SJSA1 (cell line): ENCODE measurements at places on chromosomes 3 and 15. TPM values are rescaled to one million over a fixed set of nuclear protein-coding genes. Genes with fewer than 3 reads are reported as not detected.

DNA sequence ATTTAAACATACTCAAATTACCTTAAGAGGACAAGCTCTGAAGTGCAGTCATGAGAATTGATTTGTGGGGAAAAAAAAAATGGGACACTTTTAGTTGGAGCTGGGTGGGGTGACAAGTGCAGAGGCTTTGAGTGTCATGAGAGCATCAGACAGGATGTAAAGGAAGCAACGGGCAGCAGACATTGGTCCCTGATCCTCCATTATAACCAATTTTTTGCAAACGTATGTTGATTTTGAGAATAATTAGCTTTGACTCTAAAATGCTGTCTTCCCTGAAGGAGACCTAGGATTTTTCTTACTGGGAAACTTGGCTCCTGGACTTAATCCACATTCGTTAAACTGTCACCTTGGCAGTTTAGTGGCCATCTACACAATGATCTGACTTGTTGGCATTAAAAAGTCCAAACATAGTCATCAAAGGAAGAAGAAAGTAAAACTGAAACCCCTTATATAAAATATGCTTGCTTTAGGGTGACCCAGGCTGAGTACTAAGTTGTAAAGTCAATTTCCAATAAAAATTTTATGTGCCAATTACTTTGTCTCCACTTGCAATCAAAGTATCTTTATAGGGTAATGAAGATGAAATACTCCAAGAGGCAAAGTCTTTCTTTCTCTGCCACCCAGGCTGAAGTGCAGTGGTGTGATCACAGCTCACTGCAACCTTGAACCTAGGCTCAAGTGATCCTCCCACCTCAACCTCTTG lies 45.6 kb downstream of the BCL2L10 start:
- H3K27me3 ChIP-seq, result no peaks in the 10 kb centered on the region
- no peaks in the 10 kb centered on the region for H3K4me1 ChIP-seq
- H3K36me3 ChIP-seq, result peaks cover 29% of the 10 kb centered on the region
- no peak for DNase-seq
- H3K4me3 ChIP-seq, result no peak overlapping the region

DNA sequence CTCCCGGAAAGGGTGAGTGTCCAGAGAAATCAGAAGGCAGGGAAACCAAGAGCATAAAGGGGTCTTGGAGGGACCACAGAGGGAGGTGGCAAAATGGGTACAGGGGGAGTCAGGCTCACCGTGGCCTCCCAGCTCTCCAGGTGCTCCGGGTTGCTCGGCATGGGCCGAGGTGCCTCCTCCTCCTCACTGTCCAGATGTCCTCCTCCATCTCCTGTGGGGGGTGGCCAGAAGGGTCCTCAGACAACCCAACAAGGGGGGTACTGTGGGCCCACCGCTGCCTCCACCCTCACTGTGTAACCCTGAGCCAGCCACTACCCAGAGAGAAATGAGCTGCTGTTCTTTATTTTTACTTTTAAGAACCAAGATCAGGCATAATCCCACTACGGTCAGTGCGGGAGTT lies 30.4 kb upstream of the OR4F6 start:
- DNase-seq, result no peak
- H3K4me1 ChIP-seq, result no peaks in the 10 kb centered on the region
- no peaks in the 10 kb centered on the region for H3K27me3 ChIP-seq
- H3K27ac ChIP-seq, result no peak overlapping the region
- H3K4me3 ChIP-seq, result no peak overlapping the region

Gene NCBP2
- total RNA-seq, result 44.8 and 44.9 TPM in 2 replicates

- no peak for DNase-seq
- no peak overlapping the region for H3K27ac ChIP-seq
- no peak overlapping the region for H3K4me3 ChIP-seq
- H3K36me3 ChIP-seq, result peaks cover 33% of the 10 kb centered on the region
Measured at GRCh38 chr3:64098670-64099069, 75.4 kb upstream of the PSMD6 start.

Gene ST8SIA2
- total RNA-seq, result 3.9 and 5.7 TPM in 2 replicates

GRCh38 chr3:26587571-26587970 lies 35.0 kb upstream of the LRRC3B start:
- no peaks in the 10 kb centered on the region for H3K36me3 ChIP-seq
- no peak overlapping the region for H3K27ac ChIP-seq
- H3K4me1 ChIP-seq, result no peaks in the 10 kb centered on the region
- no peak overlapping the region for H3K4me3 ChIP-seq
- no peak for DNase-seq

Gene CORO2B
- not detected in 2 replicates for total RNA-seq

Gene NAA80
- 0.47 and 2.2 TPM in 2 replicates for total RNA-seq

Gene C2CD4B
- not detected in 2 replicates for total RNA-seq

DNA sequence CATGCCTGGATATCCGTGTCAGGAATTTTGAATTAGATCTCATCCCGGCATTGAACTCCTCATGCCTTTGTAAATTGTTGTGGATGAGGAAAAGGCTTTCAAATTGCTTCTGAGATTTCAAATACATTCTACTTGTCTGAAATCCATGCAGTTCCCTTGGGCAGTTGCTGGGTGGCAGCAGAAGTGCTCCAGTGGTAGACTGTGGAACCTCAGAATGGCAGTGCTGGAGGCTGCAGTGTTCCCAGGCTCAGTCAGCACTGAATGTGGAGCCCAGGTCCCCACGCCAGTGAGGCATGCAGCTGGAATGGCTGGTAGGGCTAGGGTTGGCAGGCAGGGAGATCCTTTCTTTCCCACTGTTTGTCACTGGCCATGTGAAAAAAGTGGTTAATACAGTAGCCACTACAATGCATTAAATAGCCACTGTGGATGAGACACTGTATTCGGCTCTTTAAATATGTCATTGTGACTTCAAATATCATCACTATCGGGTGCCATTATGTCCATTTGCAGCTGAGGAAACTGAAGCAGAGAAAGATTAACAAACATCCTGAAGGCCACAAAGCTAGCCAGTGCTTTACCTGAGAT lies 98.6 kb downstream of the TPRG1 start:
- H3K36me3 ChIP-seq, result no peaks in the 10 kb centered on the region
- peaks cover 3% of the 10 kb centered on the region; the same call in 1 of the 2 replicates for H3K4me1 ChIP-seq
- H3K27ac ChIP-seq, result no peak overlapping the region

DNA sequence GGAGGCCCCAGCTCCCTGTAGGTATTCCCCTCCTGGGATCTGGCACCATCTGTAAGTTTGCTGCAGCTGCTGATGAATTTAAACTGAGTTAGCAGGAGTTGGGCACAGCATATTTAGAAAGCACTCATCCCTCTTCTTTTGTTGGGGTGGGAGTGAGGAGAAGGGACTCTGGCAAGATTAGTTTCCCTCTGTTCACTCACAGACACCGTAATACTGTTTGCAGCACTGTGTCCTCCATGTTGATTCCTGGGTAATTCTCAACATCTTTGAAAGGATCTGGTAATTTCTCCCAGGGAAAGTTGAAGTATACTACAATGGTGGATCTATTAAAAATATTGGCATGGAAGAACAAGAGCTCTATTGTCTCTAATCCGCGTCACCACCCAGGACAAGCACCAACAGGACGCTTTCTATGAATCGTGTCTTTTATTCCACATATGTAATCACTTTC lies 173.3 kb downstream of the RBMS3 start:
- no peaks in the 10 kb centered on the region for H3K27me3 ChIP-seq
- H3K36me3 ChIP-seq, result no peaks in the 10 kb centered on the region; the same call in 1 of the 2 replicates
- H3K4me3 ChIP-seq, result no peak overlapping the region
- H3K27ac ChIP-seq, result no peak overlapping the region
- no peaks in the 10 kb centered on the region for H3K4me1 ChIP-seq

Gene DPH3
- 12.6 and 25.0 TPM in 2 replicates for total RNA-seq

DNA sequence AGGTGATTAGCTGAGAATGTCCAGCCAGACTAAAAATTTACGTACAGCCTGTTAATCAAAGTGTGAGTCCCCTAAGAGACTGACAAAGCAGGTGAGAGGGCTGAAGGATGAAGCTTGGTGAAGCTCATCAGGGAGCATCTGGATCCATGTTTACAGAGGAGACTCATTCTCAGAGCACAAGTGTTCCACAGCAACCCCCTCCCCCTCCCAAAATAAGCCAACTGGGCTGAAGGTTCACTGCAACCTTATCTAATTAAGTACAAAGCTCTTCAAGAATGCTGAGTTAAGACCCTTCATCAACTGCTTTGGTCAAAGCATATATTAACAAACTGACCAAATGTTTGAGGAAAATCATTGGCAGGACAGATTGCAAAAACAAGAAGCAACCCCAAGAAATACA lies 262.6 kb upstream of the ZNF385D start:
- H3K36me3 ChIP-seq, result no peaks in the 10 kb centered on the region
- H3K27ac ChIP-seq, result no peak overlapping the region
- no peaks in the 10 kb centered on the region for H3K27me3 ChIP-seq
- H3K4me1 ChIP-seq, result no peaks in the 10 kb centered on the region
- no peak overlapping the region for H3K4me3 ChIP-seq

GRCh38 chr15:73957785-73958184 lies 31.5 kb downstream of the LOXL1 start:
- peaks cover 49% of the 10 kb centered on the region for H3K4me1 ChIP-seq
- DNase-seq, result no peak
- no peak overlapping the region for H3K27ac ChIP-seq
- H3K27me3 ChIP-seq, result no peaks in the 10 kb centered on the region

- no peak for DNase-seq
- H3K4me1 ChIP-seq, result no peaks in the 10 kb centered on the region
- no peak overlapping the region for H3K4me3 ChIP-seq
- no peaks in the 10 kb centered on the region; the same call in 1 of the 2 replicates for H3K27me3 ChIP-seq
Measured at GRCh38 chr3:12141350-12141749, 17.4 kb downstream of the TIMP4 start.

DNA sequence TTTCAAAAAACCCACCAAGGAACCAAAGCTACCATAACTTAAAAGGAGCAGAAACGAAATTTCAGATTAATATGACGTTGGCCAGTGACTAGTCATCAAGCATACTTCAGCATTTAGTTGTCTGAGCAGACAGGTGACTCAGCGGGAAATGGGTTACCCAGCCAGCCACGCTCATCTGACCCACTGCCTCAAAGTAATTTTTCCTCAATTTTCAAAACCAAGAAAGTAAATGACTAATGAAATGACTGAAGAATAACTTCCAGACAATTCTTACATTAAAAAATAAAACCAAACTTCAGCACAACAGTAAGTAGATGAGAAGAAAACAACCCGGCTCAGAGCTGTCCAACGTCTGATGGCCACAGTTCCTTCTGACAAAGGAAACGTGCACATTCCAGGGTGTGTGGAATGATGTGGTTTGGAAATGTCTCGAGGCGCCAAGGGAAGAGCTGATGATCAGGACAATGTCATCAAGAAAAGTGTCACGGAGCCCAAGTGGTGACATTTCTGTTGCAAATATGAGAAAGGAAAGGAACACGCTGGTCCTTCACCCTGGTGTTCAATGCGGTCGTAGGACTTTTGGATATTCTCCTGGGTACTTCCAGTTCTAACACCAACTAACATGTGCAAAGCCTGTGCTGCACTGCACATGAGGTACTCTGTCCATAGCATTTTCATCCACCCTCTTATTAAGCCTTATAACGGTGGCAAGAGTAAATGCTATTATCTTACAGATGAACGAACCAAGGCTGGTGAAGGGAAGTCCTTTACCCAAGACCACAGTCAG lies 79.1 kb downstream of the FOXP1 start:
- DNase-seq, result peak; percentile 69
- H3K27ac ChIP-seq, result peak overlapping the region; percentile 89
- no peaks in the 10 kb centered on the region for H3K27me3 ChIP-seq

DNA sequence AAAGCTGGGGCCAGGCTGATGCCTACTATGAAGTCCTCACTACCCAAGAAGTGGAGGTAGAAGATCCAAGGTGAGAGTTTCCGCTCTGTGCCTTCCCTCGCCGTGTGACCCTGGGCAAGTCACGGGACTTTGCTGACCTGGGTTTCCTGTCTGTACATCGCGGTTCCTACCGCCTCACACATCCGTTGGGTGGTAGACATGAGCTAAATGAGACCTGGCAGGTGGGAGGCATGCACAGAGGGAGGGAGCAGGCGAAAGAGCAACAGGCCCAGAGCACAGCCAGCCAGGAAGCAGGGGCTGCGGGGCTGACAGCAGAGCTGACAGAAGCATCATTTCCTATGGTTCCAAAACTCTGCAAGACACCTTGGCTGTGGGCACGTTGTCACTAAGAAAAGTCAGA lies 157.3 kb upstream of the BHLHE40 start:
- DNase-seq, result no peak
- peaks cover 12% of the 10 kb centered on the region for H3K4me1 ChIP-seq
- no peaks in the 10 kb centered on the region for H3K36me3 ChIP-seq
- H3K27me3 ChIP-seq, result no peaks in the 10 kb centered on the region

- H3K27ac ChIP-seq, result 0 out of 2 replicates have a peak overlapping the region, but pooled peaks have one; percentile 71
- H3K27me3 ChIP-seq, result no peaks in the 10 kb centered on the region
- peaks cover 31% of the 10 kb centered on the region for H3K4me1 ChIP-seq
- no peak overlapping the region for H3K4me3 ChIP-seq
- no peaks in the 10 kb centered on the region for H3K36me3 ChIP-seq
Measured at GRCh38 chr3:66439666-66440344, 61.0 kb downstream of the LRIG1 start.

DNA sequence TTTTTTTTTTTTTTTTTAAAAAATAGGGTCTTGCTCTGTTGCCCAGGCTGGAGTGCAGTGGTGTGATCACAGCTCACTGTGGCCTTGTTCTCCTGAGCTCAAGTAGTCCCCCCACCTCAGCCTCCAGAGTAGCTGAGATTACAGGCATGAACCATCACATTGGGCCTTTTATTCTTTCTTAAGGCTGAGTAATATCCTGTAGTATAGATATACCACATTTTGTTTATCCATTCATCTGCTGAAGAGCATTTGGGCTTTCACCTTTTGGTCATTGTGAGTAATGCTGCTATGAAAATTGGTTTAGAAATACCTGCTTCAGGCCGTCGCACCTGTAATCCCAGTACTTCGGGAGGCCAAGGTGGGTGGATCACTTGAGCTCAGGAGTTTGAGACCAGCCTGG lies 42.6 kb downstream of the PAQR5 start:
- H3K4me1 ChIP-seq, result peaks cover 52% of the 10 kb centered on the region
- no peaks in the 10 kb centered on the region for H3K27me3 ChIP-seq
- H3K36me3 ChIP-seq, result peaks cover 3% of the 10 kb centered on the region
- H3K4me3 ChIP-seq, result no peak overlapping the region
- DNase-seq, result no peak

DNA sequence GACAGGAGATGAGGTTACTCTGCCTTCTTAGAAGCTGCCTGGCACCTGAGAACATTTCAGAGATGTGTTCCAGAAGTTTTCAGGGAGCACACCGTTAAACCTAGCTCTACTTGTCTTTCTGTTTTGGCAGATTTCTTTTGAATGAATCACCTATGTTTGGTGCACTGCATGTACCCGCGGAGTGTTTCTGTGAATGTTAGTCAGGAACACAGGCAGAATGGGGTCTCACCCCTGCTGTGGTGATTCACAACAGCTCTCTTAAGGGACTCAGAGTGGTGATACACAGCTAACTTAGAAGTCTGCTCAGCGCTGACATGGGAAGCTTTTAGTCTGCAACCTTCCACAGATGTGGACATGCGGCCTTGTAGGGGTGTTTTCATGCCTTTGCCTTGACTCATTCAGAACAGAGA lies 24.0 kb downstream of the TSEN2 start:
- no peaks in the 10 kb centered on the region for H3K27me3 ChIP-seq
- peaks cover 16% of the 10 kb centered on the region for H3K4me1 ChIP-seq
- peaks cover 3% of the 10 kb centered on the region; the same call in 1 of the 2 replicates for H3K36me3 ChIP-seq
- peak; percentile 52 for DNase-seq
- no peak overlapping the region for H3K4me3 ChIP-seq
- 0 out of 2 replicates have a peak overlapping the region, but pooled peaks have one; percentile 19 for H3K27ac ChIP-seq

GRCh38 chr15:33716025-33716424 lies 252.3 kb upstream of the CHRM5 start:
- no peak for DNase-seq
- H3K27ac ChIP-seq, result no peak overlapping the region
- no peaks in the 10 kb centered on the region for H3K36me3 ChIP-seq
- H3K4me3 ChIP-seq, result no peak overlapping the region
- peaks cover 5% of the 10 kb centered on the region for H3K4me1 ChIP-seq
